ENCODE measurements at places on chromosomes 11 and 22.
A peak's percentile ranks its signal among the peaks of the same experiment; 100 is the strongest.

GRCh38 chr22:40261783-40262182 is 84.1 kb downstream of the TNRC6B start:
- no peak for DNase-seq
- peaks cover 51% of the 10 kb centered on the region for H3K36me3 ChIP-seq
- no peak overlapping the region for H3K4me3 ChIP-seq
- H3K27me3 ChIP-seq, result no peaks in the 10 kb centered on the region

DNA sequence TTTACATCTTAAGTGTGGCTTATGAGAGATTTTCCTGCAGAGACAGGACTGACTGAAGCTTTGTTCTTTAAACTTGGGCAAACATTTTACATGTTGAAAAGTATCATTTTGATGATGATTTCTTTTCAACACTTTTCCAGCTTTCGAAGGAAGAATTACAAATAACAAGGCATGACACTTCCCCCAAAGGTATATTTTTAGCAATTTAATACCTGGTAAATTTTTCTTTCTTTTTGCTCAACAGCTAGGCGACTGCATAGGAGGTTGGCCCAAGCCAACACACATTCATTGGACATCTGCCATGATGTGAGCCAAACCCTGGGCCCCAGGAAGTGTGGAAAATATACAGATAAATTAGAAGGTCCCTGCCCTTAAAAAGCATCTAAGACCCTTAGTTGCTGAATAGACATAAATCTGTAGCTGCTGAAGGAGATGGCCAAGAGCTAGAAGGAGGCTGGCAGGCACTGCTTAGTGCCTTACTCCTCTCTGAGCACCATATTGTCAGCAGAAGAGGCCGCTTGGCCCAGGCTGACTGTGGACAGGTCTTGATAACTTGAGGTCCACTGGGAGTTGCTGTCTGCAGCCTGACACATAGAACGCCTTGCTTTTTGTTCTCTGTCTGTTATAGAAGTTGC is 53.3 kb upstream of the CD44 start:
- H3K27me3 ChIP-seq, result no peaks in the 10 kb centered on the region
- H3K4me3 ChIP-seq, result no peak overlapping the region
- peaks cover 59% of the 10 kb centered on the region for H3K4me1 ChIP-seq

DNA sequence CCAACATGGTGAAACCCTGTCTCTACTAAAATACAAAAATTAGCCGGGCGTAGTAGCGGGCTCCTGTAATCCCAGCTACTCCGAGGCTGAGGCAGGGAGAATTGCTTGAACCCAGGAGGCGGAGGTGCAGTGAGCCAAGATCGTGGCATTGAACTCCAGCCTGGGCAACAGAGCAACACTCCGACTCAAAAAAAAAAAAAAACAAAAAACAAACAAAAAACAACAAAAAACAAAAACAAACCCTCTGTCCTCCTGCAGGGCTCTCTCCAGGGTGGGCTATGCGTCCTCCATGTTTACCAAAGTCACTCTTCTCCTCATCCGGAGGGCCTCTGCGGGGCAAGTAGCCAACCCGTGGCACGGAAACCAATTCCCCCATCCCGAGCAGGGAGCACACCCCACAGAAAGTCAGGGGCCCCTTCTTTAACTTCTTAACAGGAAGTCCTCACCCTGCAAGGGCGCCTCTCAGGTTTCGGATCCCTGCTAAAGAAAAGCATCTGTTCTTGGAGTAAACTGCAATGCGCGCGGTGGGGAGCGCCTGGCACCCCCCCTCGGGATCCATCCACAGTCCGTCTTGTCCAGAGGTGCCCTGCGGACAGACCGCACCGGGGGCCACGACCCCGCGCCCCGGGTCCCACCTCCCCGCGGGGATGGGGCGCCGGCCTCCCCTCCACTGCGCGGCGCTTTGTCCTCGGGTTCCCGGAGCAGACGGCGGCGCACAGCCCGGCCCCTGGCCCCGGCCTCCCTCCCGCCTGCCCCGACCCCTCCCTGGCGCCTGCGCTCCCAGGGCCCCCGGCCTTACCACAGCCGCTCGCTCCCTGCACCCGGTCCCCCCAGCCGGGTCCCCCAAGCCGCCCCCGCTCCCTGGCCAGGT is 712 bp downstream of the CERK start:
- peak overlapping the region; percentile 97 for H3K4me3 ChIP-seq
- peaks cover 54% of the 10 kb centered on the region for H3K36me3 ChIP-seq
- H3K27me3 ChIP-seq, result no peaks in the 10 kb centered on the region
- peak overlapping the region; percentile 99 for H3K27ac ChIP-seq
- peak; percentile 25 for DNase-seq

GRCh38 chr11:34343153-34343552 is 14.7 kb downstream of the ABTB2 start:
- no peaks in the 10 kb centered on the region for H3K4me1 ChIP-seq
- no peak for DNase-seq
- H3K36me3 ChIP-seq, result peaks cover 3% of the 10 kb centered on the region
- H3K27me3 ChIP-seq, result no peaks in the 10 kb centered on the region
- no peak overlapping the region for H3K4me3 ChIP-seq
